Cerebellar nuclear complex (tissue), 1 donor: ENCODE measurements at places on chromosomes 2 and 18.

GRCh38 chr2:39932198-39932597 lies 153.1 kb upstream of the THUMPD2 start:
- no peak for DNase-seq

DNA sequence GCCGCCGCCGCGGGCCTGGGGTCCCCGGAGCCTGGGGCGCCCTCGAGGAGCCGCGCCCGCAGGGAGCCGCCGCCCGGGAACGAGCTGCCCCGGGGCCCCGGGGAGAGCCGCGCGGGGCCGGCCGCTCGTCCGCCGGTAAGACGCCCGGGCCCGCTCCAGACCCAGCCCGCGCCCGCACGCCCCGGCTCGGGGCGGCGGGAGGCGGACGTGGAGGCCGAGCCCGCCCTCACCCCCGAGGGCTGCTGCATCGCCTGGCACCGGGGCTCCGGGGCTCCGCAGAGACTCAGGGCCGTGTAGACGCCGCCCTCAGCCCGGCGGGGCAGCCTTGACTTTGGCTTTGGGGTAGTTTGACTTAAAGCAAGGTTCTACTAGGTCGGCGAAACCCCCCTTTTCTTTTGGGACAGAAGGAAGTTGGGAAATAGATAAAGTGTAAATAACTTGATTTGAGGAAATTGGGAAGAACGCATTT lies 335 bp downstream of the ERFE start:
- DNase-seq, result no peak

DNA sequence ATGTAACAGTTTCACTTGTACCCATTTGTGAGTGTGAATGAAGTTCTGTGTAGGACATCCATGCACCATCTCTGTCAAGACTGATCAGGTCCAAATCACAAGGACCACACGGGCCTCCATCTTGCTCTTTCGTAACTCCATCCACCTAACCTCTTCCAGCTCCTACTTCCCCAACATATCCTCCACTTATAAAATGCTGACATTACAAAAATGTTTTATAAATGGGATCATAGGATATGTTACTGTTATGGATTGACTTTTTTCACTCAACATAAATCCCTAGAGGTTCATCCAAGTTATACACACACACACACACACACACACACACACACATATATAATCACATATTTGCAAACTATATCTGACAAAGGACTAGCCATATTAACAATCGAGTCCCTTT lies 476.8 kb downstream of the ZNF516 start:
- no peak for DNase-seq

- no peak for DNase-seq
Measured at GRCh38 chr18:64055019-64055418, 85.1 kb downstream of the SERPINB8 start.

DNA sequence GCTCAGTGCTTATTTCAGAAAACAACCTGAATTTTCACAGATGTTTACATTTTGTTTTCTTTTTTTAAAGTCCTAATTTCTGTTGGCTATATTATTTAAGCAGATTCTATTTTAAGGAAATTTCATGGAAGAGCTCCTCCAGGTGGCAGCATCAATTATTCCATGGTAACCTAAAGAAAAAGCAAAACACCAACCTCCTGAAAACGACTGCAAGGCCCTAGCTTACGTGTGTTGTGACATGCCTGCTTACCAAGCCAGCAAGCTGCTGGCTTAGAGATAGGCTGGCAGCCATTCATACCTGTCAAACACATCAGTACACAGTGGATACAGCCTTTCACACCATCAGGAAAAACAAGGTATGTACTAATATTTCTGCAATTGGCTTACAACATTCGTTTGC lies 64.9 kb downstream of the LPIN2 start:
- DNase-seq, result no peak

DNA sequence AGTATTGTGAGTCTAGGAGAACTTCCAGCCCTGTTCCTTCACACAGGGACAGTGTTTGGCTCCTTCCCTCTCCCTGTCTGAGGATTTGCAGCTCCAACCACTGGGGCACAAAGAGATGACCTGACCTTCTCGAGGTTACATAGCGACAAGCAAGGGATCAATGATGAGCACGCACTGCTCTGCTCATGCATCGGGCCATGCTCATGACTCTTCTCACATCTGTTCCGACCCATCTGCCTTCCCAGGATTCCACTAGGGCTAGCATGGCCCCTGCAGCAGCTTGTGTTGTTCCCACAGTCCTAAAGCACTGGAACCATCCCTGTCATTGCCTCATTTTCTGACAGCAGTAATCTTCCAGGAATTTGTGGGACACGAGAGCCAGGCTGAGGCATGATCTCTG lies 78.8 kb upstream of the ARHGAP28 start:
- no peak for DNase-seq

DNA sequence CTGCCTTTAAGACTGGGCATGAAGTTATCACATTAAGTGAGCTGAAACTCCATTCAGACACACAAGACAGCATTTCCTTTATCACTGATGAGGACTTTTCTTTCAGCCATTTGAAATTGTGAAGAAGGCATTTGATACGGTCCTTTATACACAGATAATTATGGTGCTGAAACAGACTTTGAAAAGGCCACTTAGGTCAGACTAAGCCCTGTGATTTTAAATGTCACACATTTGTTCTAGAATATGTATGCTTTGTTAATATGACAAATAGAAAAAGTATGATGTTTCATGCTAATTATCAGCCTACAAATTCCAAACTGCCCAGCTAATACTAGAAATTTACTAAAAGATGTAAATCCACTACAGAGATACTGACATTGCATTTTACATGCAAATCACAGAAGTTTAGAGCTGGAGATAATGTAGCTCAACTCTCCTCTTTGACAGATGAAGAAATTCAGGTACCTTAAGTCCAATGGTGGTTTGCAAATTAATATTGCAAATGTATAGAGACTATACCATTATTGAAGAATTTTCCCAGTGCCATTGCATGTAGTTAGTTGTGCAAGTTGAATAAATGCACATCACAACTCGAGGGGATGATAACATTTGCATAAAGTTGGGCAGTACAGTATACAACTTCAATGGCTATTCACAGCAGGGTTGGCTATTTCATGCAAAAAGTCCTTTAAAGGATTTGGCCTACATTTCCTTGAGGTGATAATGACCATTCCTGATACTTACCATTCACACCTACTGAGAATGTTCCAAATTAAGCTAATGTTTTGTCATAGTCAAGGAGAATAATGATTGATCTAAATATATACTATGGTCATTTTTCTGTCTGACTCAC lies 175.2 kb downstream of the UPP2 start:
- DNase-seq, result no peak

DNA sequence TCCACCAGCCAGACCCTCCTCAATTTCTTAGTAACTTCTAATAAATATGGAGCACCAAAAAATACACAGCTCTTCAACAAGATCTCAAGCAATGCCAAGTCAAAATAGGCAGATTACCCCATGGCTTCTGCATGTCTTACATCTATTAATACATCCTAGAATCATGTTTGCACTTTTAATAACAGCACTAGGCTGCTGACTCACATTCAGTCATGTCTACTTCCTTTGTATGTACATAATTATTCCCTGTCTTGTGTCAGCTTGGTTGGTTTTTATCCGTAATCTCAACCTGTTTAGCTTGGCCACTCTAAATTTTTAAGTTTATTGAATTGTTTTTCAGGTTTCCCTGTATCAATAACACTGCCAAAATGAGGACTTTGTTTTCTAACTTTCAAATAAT lies 420.1 kb upstream of the ACVR2A start:
- no peak for DNase-seq

DNA sequence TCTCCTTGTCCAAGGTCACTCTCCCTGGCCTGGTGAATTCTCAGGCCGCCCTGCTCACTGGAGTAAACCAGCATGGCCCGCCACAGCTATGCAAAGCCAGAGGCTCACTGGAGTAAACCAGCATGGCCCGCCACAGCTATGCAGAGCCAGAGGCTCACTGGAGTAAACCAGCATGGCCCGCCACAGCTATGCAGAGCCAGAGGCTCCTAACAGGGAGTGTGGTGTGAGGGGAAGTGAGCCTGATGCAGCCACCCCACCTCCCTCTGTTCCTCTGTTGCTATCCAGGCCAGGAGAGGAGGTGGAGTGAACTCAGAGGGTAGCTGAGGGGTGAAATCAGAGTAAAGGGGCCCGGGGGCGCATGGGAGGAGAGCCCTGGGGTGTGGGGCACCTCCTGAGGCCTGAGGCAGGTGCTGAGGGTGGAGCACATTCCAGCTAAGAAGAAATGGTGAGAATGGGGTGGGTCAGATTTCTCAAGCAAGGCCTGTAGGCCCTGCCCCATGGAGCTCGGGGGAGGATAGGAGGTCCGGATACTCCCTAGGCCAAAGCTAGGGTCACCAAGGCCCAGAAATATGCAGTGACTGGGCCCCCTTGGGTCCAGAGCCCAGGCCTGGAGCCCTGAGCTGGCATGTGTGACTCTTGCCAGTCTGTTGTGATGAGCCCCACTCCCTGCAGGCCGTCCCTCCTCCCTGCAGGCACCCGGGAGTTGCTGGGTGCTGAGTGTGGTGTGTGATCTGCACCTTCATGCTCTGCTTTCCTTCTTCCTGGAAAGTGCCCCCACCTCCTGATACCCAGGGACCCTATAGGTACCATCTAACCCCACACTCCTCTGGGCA lies 1.5 kb downstream of the ATP6V1B1 start:
- DNase-seq, result no peak

DNA sequence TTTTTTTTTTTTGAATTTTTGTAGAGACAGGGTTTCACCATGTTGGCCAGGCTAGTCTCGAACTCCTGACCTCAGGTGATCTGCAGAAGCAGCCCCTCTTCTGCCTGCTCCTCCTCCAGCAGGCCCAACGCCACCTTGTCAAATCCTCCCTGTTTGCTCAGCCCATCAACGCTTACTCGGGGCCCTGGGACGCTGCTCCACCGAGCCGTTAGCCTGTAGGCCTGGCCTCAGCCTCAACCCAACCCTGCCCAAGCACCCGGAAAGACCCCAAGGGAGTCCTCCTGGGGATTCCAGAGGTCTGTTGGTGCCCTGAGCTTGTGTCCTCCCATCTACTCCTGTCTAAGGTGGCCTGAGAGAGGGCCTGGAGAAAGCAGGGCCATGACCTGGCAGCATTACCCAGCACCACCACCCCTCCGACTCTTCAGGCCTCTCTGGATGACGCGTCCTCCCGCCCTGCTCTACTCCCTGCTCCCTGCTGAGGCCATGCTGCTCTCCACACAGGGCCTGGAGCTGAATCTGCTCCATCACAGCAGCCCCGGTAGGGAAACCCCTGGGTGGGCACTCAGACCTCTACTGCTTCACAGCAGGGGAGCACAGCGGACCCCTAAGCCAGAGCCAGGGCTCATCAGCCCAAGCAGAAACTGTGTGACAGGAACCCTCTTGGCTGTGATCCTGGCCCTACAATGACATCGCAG lies 3.2 kb downstream of the STK25 start:
- DNase-seq, result no peak

GRCh38 chr2:229445019-229445418 lies 173.9 kb upstream of the PID1 start:
- DNase-seq, result no peak

GRCh38 chr2:128322715-128323554 lies 4.3 kb upstream of the HS6ST1 start:
- DNase-seq, result no peak

- DNase-seq, result no peak
Measured at GRCh38 chr2:15092181-15092580, 459.7 kb downstream of the LRATD1 start.

DNA sequence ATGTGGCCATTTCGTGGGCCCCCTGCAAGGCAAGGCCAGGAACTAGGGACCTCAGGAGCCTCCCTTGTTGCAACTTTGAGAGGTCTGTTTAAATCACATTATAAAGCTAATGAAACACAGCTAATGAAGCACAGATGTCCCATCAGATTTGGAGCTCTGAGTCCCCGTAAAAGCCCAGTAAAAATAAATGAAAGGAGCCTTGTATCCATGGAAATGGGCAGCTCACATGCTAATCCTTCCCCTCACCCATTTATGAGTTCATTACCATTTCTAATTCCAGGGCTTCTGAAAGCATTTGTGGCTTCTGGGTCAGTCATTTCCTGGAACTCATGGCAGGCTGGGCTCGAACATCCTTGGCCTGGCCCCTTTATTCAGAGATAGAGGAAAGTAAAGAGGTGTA lies 274.8 kb downstream of the SS18 start:
- no peak for DNase-seq

- DNase-seq, result no peak
Measured at GRCh38 chr2:222703886-222704285, 32.4 kb downstream of the MOGAT1 start.

DNA sequence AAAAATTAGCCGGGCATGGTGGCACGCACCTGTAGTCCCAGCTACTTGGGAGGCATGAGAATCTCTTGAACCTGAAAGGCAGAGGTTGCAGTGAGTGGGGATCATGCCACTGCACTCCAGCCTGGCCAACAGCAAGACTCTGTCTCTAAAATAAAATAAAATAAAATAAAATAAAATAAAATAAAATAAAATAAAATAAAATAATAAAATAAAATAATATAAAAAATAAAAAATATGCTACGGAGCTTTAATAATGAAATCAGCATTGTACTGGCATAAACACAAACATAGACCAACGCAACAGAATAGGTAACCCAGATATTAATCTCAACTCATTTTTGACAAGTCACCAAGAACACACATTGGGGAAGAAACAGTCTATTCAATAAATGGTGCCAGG lies 973.4 kb upstream of the SOX11 start:
- no peak for DNase-seq

DNA sequence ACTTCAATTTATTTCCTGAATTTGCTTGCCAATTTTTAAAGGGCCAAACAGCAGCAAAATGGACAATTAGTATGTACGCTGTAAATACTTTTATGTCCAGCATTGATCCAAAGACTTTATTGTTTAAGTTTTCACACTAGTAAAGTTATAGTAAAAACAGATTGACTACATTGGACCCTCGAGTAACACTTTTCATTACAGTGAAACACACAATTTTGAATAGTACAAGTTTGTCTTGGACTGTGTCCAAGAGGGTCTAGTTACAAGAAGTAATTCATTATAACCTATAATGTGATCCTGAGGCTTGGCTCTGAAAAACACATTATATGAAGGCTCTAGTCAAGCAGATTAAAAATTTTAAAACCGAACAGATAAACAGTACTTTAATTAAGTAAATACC lies 11.4 kb upstream of the RBBP8 start:
- DNase-seq, result no peak

DNA sequence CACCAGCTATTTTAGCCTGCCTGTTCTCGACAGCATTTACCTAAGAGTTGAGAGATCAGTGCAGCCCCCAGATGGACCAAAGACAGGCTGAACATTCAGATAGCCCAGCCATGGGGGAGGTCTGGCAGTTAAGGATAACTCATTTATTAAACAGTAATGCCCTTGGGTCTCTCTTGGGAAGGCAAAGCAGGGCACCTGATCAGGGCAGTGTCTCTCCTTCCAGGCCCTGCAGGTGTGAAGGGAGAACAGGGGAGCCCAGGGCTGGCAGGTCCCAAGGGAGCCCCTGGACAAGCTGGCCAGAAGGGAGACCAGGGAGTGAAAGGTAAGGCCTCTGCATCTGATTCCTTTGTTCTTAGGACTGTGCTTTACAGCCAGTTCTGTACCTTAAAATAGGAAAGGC lies 49.6 kb downstream of the MARCO start:
- no peak for DNase-seq

- no peak for DNase-seq
Measured at GRCh38 chr2:133774654-133775015, 206.4 kb upstream of the NCKAP5 start.

- DNase-seq, result no peak
Measured at GRCh38 chr2:25805987-25806386, 72.3 kb downstream of the ASXL2 start.
